Left ventricle myocardium superior (tissue), 1 donor: ENCODE measurements at places on chromosomes 11 and 22. TPM values are rescaled to one million over a fixed set of nuclear protein-coding genes. Genes with fewer than 3 reads are reported as not detected.

DNA sequence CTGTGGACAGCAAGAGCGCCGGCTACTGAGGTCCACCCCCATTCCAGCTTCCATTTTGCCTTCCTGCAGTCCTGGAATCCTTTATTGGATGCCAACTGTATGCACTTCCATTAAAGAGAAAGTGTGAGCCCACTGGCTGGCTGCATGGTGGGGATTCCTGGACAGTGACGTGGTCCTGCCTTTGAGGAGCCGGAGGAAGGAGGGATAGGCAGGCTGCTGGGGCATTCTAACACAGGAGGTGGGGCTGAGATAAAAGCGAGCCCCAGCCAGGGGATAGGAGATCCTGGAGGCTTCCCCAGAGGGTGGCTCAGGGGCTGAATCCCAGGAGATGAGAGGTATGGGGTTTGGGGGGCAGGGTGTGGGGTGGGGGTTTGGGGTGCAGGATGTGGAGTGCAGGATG, 984.7 kb downstream of the BRD1 start:
- peak; percentile 2 for DNase-seq

DNA sequence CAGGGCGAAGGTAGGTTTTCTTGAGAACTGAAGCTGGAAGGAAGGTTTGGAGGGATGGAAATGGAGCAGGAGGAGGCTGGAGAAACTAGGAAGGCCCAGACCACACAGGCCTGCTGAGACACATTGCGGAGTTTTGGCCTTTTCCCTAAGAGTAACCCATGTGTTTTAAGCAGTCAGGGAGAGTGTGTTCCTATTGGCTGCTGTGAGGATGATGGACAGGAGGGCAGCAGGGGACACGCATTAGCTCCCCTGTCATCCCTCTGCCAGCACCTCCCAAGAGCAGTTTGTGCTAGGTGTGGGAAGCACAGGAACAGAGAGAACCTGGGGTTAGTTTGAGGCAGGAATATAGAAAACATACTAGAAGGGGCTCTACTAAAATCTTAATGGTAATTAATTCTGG, 842.1 kb downstream of the TBC1D22A start:
- no peak for DNase-seq

GRCh38 chr11:68677432-68677831, 6.9 kb upstream of the GAL start:
- peak; percentile 49 for DNase-seq

The HEPN1 gene
- not detected for total RNA-seq
